AG04450 (cell line): ENCODE measurements at places on chromosomes 5 and 9.

- no peak for DNase-seq
Observed at GRCh38 chr5:134450374-134450773, 38.7 kb upstream of the CDKN2AIPNL start.

- no peak for DNase-seq
Observed at GRCh38 chr5:96124589-96124988, 162.9 kb upstream of the ELL2 start.

GRCh38 chr5:53362521-53362941 lies 117.9 kb upstream of the FST start:
- DNase-seq, result peak; percentile 77

GRCh38 chr5:44885903-44886302 lies 77.2 kb downstream of the MRPS30 start:
- DNase-seq, result no peak

DNA sequence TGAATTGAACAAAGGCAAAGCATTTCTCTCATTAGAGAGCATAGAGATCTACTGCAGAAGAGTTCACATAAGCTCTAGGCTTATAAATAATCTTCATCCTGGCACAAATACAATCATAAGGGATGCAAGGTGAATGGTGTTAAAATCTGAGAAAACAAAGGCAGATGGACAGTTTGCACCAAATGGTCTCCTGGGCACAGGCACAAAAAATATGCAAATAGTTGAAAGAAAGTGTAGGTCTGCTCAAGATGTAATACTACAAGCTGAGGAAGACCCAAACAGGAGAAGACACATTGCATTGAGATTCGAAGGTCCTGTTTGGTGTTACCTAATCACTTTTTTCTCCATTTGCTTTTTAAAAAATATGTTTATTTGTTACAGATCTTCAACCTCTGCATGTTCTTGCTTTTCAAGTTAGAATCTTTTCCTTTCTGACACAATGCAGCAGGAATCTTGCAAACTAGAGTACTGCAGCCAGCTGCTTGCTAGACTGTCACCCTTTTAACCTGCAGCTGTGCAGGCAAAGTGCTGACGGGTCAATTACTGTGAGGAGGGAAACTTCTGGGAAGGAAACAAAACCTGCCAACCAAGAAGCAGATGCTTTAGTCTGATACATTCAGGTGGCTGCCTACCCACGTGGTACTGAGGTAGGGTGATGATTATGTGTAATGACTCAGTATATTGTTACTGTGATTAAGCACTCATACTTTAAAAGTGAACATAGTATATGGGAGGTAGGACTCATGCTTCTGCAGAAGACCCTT lies 1048.6 kb upstream of the SEMA6A start:
- DNase-seq, result no peak

- DNase-seq, result no peak
Observed at GRCh38 chr5:117837786-117838185, 1150.6 kb downstream of the DTWD2 start.

- peak; percentile 83 for DNase-seq
Observed at GRCh38 chr5:123700624-123701287, 188.8 kb downstream of the CSNK1G3 start.

GRCh38 chr5:161064297-161064696 lies 212.3 kb upstream of the ATP10B start:
- no peak for DNase-seq

DNA sequence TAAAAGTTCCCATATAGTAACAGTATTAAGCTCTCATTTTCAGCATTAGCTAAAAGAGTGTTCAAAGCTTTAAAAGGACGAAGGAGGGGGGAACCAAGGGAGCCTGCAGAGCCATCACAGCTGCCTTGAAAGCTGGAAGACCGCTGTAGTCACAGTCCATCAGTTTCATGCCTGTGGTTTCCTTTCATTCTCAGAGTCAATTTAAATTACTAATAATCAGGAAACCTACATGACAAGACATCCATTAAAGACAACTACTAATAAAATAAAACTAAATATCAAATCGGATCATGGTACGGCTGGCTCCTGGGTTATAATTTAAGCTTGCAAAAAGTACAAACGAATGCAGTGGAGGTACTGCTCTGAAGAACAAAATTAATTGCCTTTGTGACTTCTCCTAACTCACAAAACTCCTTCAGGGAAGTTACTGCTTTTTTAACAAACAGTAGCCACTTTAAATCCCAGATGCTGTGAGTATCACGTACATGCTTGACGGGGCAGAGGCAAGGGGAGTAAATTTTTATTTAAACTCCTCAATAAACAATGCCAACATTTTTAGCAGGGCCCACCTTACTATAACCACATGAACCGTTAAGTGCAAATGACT lies 213.5 kb downstream of the DENND1A start:
- DNase-seq, result no peak

DNA sequence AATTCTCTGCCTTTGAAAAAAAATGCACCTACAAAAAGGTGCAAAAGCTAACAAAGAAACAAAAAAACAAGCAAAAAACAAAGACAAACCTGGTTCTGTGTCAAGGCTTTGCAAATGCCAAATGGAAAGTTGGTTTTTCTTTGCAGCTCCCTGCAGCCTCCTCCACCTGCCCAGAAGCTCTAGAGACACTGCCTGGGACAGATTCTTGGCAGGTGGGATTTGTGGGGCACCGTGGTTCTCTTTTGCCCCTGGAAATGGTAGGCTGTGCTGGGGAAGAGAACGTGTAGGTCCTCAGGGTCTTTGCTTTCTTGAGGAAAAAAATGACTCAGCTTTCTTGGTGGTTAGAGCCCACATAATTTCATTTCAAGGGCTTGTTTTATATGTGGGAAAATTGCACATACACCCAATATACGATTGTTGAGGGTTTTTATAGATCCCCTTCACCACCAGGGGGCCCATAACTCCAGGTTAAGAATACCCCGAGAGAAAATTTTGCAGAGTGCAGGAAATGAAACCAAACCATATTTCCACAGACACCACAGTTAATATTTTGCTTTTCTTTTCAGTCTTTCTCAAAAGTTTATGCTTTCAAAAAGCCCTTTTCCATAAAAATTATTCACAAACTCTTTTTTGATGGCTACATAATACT lies 58.7 kb downstream of the NXNL2 start:
- no peak for DNase-seq

GRCh38 chr9:90860826-90861225 lies 59.2 kb downstream of the SYK start:
- no peak for DNase-seq

- DNase-seq, result no peak
Observed at GRCh38 chr5:51495672-51496071, 112.4 kb downstream of the ISL1 start.

GRCh38 chr9:86308687-86309086 lies 26.3 kb upstream of the ISCA1 start:
- no peak for DNase-seq

DNA sequence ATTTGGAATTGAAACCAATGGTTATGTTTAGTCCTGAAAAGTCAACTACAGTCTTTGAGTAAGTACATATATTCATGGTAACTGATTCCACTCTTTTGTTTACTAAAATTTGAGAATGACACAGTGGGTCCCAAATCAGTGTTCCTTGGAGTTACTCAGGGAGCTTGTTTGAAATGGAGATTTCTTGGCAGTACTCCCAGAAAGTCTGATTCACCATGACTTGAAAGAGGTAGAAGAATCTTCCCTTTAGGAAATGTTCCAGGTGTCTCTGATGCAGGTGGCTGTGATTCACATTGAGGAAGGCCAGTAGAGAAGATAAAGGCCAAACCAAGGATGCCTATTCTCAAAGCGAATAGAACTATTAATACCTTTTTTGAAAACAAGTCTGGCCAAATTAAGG lies 1078.3 kb downstream of the CDH12 start:
- peak; percentile 36 for DNase-seq

DNA sequence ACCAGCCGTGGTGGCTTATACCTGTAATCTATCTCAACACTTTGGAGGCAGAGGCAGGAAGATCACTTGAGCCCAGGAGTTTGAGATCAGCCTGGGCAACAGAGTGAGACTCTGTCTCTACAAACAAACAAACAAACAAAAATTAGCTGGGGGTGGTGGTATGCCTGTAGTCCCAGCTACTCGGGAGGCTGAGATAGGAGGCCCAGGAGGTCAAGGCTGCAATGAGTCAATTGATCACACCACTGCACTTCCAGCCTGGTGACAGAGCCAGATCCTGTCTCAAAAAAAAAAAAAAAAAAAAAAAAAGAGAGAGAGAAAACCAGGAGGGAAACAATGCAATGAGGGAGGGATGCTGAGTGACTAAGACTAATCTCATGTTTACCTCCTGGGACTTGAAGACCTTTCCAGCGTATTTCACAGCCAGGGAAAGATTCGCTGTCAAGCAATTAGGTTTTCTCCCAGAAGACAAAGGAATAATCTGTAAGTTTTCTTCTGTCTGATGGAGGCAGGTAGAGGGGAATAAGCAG lies 51.1 kb upstream of the MIER3 start:
- DNase-seq, result no peak

GRCh38 chr9:79633558-79633957 lies 61.8 kb downstream of the TLE4 start:
- DNase-seq, result no peak

- no peak for DNase-seq
Observed at GRCh38 chr5:122316656-122317055, 4.6 kb downstream of the SNCAIP start.

DNA sequence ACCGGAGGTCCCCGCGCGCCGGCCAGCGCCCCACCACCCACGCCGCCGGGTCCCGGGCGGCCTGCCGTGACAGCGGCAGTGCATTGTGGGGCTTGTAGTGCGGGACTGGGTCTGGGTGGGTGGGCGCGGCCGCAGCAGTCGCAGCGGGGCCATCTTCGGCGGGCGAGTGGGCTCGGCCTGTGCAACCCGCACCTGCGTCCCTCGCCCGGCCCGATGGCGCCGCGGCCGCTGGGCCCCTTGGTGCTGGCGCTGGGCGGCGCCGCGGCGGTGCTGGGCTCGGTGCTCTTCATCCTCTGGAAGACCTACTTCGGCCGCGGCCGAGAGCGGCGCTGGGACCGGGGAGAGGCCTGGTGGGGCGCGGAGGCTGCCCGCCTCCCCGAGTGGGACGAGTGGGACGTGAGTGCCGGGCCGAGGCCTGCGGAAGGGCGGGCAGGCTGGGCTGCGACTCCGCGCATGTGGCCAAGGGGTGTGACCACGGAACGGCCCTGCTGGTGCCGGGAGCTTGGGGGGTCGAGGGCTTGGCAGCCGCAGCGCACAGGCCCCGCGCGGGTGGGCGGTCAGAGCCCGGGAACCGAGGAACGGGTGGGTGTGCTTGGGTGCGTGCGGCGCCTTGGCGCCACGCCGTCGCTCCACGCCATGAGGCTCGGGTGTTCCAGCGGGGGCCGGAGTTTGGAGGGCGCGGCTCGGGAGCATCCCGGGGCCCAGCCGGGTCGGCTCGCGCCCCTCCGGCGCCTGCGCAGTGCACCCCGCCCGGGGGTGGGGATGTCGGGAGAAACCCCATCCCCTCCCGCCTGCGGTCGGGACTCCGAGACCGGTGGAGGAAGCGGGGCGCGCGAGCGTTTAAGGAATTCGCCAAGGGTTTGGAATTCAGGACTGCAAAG lies at the start of gene ARL10:
ARL10 (plus strand) TSS at position 137 of the 881 bp plus-strand sequence; CDS start at position 214, 77 bp downstream.
- no peak for DNase-seq

DNA sequence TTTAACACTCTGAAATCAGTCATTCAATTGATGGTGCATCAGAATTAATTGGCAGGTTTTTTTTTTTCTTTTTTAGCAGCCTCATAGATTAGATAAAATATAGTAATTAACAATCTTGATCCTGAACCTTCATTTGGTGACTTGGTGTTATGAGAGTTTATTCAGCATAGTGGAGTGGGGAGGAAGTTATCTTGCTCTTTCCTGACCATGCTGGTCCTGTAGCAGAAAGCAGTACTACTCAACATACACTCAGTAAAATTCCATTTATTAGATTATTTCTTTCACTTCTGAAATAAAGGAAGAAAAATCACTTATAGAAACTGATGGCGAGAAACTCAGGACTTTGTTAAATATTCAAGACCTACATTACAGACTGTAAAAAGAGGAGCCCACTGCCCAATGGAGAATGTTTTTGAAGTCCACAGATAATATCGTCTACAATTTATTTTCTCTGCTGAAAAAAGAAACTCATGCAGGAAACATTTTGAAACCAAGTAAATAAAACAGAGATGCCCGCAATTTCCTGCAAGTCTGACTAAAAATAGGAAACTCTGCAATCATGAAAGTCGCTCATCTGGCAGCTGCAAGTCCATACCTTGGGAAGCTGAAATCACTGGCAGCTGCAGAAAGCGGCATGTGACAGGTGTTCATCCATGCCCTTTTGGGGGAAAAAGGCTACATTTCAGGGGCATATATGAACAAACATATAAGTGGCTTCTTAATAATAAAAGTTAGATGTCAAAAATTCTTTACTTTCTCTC lies 233.2 kb upstream of the RFX3 start:
- no peak for DNase-seq

DNA sequence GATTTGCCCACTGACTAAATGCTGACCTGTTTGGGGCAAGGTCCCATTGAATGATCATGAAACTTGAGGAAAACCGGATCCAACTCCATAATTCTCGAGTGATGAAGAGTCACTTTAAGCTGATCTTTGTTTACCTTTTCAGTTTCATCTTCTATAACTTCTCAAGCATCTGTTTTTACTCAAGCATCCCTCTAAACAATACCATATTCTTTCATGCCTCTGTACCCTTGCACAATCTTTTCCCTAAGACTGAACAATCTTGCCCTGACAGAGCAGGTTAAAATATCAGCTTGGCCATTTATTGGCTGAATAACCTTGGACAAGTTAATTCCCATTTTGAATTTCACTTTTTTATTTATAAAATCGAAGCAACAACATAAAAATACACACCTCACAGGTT lies 39.8 kb downstream of the TYRP1 start:
- DNase-seq, result no peak

DNA sequence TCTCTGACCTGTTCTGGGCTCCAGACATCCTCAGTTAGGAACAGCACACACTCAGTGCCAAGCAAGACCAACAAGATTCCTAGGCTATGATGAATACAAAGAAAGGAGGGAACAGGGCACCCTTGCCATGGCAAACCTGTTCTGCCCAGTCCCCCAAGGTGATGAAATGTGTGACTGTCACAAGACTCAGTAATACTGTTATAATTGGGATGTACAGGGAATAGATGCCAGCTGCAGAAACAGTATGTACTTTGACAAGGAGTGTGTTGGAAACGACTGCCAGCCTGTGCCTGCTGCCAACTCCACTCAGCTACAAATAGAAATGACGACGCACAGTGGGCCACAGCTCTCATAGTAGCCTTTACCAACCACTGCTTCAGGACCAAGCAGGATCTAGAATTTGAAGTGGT lies 453.0 kb downstream of the EFNA5 start:
- no peak for DNase-seq

- DNase-seq, result no peak
Observed at GRCh38 chr5:59222687-59223511, 640.0 kb downstream of the RAB3C start.
